ENCODE measurements at places on chromosomes 5 and 9.

- DNase-seq: no peak
Measured at GRCh38 chr5:136726506-136726905, 361.2 kb upstream of the TRPC7 start.

DNA sequence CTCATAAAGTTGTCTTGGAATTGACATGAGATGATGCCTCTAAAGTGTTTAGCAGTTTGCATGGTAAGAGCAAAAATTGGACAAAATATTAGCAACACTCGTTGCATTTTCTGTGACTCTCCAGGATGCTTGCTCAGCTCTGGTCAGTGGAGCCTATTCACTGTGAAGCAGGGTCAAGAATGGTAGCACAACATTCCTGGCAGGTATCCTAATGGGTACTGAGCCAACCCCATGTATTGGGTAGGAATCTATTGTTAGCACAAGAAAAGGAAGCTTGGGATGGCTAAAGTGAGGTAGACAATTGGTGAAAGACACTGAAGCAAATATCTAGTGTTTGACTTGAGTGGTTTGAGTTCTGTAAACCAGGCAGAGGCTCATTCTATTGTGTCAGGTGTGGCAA, 10.4 kb upstream of the ACTBL2 start:
- DNase-seq: no peak

- no peak for DNase-seq
Measured at GRCh38 chr5:132429463-132430440, 60.2 kb downstream of the SLC22A5 start.

GRCh38 chr5:83785176-83785668, 64.6 kb upstream of the HAPLN1 start:
- no peak for DNase-seq

- DNase-seq: no peak
Measured at GRCh38 chr9:83444110-83444509, 94.1 kb downstream of the FRMD3 start.

DNA sequence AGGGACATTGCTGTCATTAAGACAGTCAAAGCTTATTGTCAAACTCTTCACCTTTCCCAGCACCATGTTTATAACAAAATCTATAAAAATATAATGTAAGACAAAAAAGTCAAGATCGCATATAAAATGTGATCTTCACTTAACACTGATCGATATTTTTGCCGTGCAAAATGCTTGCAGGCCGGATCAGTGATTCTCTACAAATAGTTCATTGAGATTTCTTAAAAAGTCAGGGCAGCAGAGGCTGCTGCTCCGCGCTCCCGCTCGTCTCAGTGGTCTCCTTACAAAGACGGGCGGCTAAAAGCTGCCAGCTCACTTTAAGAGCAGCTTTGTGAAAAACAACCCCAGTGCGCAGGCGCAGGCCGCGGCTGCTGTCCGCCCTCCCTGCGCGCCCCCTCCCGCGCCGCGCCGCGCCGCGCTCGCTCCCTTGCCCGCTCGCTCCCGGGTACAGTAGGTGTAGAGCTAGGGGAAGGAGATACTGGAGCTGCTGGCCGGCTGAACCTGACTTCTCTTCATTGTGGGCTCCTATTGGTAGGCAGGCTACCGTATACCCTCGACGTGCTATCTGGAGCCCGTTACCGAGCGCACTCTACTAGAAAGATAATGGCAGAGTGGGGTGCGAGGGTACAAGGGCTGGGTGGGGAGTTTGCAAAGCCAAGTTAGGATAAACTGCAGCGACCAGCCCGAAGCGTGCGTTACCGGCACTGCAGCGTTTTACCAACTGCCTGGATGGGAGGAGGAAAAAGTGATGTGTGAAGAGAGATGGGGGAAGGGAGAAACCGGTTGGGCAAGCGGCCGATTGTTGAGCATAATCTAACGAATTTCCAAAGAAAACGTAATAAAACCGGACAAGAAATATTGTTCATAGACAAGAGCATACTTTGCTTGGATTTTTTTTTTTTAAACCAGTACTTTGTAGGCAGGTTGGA, at the start of gene ARRDC3:
Gene ARRDC3 (minus strand): TSS at position 291 of the 929 bp plus-strand sequence. CDS start 225 bp downstream, at position 66.
- peak; percentile 99 for DNase-seq

GRCh38 chr9:80595192-80595591, 1023.4 kb downstream of the TLE4 start:
- DNase-seq: peak; percentile 1

DNA sequence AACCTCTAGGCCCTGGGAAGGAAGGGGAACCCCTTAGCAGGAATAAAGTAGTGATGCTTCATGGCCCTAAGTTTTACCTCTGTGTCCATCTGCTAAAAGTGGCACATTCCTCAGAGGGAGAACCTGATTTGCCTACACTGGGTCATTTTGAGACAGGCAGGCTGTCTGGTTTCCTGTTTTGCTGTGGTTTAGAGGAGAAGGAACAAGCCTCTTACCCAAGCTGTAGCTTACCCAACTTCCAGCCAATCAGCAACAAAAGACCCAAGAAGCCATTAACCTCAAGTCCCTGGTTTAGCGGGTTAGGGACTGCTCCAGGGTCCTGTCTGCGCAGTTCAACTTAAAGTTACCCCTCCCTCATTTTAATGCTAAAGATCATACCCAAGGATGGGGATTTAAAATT, 411.0 kb downstream of the MAT2B start:
- DNase-seq: peak; percentile 94

DNA sequence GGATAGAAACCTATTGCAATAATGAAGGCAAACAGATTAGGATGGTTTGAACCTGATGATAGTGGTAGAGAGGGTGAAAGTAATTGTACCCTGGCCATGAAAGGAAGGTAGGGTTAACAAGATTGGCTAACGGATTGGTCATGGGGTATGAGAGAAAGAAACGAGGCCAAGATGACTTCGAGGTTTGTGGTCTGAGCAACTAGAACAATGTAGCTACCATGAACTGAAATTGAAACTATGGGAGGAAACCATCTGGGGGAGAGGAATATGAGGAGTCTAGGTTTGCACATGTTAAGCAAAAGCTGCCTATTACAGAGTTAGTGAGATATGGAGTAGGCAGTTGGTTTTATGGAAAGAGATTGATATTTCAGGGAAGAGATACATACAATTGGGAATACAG, 406.0 kb downstream of the PRELID2 start:
- no peak for DNase-seq

GRCh38 chr9:87556039-87556438, 58.4 kb downstream of the DAPK1 start:
- DNase-seq: no peak

DNA sequence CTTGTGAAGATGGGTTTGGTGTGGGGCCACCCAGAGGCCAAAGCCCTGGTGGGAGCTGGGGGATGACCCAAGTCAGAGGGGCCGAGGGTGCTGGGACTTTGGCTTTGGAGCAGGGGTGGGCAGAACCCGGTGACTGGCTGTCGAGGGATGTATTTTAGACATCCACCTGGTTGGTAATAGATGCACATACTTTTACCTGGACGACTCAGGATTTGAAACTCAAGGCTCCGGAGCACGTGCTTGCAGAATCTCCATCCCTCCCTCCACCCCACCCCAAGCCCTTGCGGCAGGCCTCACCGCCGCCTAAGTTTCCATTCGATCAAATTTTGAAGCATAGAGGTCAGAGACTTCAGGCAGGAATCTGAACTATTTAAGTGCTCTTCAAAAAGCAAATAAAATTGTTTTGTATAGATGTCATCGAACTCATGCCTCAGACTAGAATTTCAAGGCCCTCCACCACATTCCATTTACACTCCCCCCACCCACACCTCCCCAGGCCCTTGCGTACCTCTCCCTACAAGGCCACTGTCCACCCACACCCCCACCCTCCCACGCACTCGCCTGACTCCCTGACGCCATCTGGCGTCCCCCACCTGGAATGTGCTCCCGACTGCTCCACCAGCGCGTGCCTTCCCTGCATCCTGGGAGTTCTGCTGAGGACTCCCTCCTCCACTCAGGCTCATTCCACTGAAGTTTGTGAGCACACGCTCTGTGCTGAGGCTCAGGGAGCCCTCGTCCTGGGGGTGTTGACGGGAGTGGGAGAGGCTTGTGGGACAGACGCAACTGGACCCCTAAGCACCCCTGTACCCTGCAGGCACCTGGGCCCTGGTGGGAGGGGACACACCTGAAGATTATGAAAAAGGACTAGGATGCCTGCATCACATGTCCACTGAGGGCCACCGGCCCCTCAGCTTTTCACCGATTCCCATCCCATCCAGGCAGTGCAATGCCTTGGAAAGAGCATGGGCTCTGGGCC, 56.4 kb upstream of the RPL26L1 start:
- DNase-seq: no peak

- no peak for DNase-seq
Measured at GRCh38 chr9:14618836-14619420, 74.3 kb downstream of the ZDHHC21 start.

- no peak for DNase-seq
Measured at GRCh38 chr5:111859533-111860270, 102.7 kb upstream of the NREP start.

GRCh38 chr9:75087289-75087823, 599 bp downstream of the NMRK1 start:
- peak; percentile 72 for DNase-seq

GRCh38 chr9:75239176-75239575, 150.9 kb downstream of the OSTF1 start:
- no peak for DNase-seq

- peak; percentile 95 for DNase-seq
Measured at GRCh38 chr9:128117613-128118471, 9.7 kb downstream of the PTGES2 start.

DNA sequence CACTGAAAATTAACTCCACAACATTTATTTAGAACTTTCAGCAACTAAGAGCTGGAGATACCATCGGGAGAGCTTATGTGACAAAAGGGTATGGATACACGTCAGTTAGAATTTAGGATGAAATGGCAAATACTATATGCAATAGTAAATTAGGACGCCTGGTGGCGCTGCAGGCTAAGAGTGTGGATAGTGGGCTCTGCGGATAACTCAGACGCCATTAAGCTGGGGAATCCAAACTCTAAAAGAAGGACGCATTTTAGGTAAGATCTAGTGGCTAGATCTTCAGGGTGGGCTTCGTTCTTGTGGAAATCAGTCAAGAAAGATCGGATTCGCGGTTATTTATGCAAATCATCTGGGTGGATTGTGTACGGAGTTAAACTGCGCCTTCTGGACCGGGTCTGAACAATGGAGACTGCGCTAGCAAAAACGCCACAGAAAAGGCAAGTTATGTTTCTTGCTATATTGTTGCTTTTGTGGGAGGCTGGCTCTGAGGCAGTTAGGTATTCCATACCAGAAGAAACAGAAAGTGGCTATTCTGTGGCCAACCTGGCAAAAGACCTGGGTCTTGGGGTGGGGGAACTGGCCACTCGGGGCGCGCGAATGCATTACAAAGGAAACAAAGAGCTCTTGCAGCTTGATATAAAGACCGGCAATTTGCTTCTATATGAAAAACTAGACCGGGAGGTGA, at the start of gene PCDHB5:
Gene PCDHB5 (plus strand): TSS at position 177 of the 688 bp plus-strand sequence. CDS start 229 bp downstream, at position 406.
- no peak for DNase-seq

DNA sequence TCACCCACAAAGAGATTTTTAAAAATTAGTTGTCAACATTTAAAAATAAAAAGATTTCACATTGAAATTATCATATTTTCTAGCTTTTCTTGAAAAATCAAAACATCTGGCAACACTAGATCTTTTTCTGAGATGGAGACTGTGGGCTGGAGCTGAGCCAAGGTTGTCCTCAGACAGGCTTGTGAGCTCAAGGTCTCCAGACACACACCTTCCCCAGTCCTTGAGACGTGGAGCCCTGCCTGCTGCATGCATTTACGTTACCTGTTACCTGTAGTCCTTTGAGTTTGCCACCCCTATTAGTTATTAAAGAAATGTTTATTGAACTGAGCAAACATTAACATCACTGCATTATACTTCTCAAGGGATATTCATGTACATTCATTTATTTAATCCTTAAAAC, 87.5 kb upstream of the TLE1 start:
- no peak for DNase-seq

DNA sequence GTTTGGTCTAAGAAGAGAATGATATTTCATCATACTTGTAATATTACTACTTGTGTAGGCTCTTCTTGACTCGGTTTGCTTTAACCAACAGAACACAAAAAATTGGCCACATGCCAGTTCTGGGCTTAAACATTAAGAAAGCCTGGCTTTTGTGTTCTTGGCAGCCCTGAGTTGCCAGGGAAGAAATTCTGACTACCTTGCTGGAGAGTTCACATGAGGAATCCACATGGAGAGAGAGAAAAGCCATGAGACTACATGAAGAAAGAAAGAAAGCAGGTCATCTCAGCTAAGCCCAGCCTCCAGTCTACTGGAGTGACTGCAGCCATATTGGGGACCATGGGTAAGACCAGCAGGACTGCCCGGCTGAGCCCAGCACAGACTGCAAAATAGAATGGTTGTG, 524.8 kb downstream of the RAB3C start:
- no peak for DNase-seq

- peak; percentile 73 for DNase-seq
Measured at GRCh38 chr5:33588654-33589372, 148.0 kb downstream of the TARS1 start.

DNA sequence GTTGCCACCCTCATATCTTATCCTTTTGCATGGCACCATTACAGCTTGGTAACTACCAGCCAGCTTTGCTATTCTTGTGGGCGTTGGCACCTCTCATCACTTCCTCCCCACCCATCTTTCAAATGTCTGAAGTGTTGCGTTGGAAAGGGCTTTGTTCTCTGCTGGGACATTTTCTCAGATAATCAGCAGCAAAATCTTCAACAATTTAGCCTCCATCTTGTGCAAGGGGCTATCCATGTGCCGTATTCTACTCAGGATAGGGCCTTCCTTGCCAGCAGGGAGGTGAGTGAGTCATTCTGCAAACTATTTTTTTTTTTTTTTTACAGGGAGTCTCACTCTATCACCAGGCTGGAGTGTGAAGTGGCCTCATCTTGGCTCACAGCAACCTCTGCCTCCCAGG, 62.1 kb upstream of the NUDT12 start:
- DNase-seq: no peak

DNA sequence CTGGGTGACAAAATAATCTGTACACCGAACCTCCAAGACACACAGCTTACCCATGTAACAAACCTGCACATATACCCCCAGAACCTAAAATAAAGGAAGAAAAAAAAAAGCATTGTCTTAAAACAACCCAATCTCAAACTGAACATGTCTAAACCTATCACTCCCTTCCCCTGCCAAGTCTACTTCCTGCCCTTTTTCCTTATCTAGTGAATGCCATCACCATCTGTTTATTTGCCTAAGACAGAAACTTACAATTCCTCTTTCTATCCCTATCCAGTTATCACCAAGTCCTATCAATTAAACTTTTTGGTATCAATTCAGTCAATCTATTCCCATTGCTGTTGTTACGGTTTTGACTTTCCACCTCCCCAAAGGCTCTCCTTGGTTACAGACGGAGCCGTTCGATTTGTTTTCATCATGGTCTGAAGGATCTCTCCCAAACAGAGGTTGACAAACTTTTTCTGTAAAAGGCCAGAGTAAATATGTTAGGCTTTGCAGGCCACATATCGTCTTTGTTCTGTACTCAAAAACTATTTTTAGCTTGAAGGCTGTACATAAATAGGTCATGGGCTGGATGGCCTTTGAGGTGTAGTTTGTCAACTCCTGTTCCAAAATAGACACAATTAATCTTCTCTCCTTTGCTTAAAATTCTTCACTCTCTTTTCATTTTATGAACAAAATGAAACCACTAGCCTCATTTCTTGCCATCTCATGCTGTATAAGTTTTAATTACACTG, 12.1 kb downstream of the NOL8 start:
- no peak for DNase-seq

All from GM12865 (cell line).